ENCODE measurements at places on chromosomes 13 and 19.

- DNase-seq, result no peak
Observed at GRCh38 chr13:75901501-75901900, 265.4 kb downstream of the LMO7 start.

- DNase-seq, result peak; percentile 24
Observed at GRCh38 chr19:38233740-38234251, 9.8 kb upstream of the DPF1 start.

DNA sequence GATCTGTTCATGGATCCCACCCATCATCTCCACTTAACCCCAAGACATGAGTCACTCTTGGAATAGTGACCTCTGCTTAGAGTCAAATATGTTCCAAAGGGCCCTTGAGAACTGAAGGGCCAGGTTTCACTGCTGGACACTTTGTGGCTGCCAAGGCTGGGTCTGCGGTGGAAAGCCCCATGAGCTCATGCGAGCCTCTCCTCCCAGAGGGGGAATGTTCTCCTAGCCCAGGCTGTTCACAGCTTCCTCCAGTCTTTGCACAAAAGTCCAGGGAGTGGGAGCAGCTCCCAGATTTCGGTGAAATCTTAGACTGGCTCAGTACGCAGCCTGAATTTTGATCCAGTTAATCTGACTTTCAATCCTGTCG lies 732 bp upstream of the DCLK1 start:
- no peak for DNase-seq

- no peak for DNase-seq
Observed at GRCh38 chr19:6057651-6058517, 52.4 kb downstream of the RFX2 start.

DNA sequence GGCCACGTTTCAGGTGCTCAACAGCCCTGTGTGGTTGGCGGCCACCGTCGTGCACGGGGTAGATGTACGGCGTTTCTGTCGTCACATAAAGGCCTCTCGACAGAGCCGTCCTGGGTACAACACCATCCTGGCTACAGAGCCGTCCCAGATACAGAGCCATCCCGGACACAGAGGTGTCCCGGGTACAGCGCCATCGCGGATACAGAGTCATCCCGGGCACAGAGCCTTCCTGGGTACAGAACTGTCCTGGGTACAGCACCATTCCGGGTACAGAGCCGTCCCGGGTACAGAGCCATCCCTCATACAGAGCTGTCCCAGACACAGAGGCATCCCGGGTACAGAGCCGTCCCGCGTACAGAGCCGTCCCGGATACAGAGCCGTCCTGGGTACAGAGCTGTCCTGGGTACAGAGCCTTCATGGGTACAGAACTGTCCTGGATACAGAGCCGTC lies 222.7 kb upstream of the SOX1 start:
- no peak for DNase-seq

DNA sequence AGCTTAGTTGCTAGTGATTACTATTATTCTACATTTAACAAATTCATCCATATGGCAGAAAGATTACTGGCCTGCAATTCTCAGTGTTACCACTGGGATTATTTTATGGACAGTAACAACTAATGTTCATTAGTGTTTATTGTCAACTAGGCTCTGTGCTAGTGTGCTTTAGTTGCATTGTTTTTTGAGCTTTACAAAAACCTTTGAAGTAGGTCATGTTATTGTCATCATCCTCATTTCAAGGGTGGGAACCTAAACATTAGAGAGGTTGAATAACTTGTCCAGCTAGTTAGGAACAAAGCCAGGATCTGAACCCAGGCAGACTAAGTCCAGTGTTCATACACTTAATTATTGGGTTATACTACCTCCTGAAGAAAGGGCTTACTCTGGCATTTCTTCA lies 27.8 kb upstream of the TDRD3 start:
- DNase-seq, result no peak

- no peak for DNase-seq
Observed at GRCh38 chr19:33224694-33225457, 774 bp downstream of the SLC7A10 start.

- DNase-seq, result no peak
Observed at GRCh38 chr13:114285166-114285808, 3.9 kb downstream of the UPF3A start.

DNA sequence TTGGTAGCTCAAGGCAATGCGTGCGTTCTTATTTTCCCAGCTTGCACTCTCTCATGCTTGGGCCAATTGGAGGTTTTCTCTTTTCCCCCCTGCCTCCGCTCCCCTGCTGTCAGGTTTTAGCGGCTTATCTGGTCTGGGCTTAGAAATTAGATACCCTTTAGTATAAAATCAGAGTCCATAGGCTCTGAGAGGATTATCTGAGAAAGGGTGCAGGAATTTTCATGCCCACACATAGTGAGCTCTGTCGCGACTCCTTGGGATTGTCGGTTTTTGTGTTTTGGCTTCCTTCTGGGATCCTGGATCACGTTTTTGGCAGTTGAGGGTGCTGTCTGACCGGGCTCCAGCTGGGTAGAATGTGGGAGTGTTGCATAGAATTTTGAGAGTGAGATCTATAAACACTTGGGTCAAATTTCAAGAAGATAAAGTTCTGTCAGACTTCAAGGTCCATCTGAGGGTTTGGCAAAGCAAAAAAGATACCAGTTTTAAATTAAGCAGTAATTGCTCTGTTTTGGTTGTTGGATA lies 12.4 kb downstream of the CHAF1A start:
- no peak for DNase-seq

DNA sequence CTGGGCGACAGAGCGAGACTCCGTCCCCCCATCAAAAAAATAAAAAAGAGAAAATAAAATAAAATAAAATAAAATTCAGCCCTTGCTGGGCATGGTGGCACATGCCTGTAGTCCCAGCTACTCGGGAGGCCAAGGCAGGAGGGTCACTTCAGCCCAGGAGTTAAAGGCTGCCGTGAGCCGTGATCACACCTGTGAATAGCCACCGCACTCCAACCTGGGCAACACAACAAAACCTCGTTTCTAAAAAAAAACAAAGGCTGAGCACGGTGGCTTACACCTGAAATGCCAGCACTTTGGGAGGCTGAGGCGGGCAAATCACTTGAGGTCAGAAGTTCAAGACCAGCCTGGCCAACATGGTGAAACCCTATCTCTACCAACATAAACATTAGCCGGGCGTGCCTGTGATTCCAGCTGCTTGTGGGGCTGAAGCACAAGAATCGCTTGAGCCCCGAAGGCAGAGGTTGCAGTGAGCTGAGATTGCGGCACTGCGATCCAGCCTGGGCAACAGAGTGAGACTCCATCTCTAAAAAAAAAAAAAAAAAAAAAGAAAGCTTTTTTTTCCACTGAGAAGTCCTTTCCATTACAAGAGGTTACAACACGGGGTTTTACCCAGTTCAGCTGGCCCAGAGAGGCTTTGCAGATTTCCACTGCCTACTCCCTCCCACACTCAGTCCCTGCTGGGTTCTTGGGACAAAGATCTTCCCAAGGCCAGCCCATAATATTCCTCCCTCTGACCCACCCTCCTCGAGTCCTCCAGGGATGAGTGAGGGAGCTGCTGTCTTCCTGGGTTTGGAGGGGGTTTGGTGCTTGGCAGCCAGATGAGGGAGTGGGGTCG lies 6.4 kb downstream of the ANGPTL4 start:
- DNase-seq, result no peak

DNA sequence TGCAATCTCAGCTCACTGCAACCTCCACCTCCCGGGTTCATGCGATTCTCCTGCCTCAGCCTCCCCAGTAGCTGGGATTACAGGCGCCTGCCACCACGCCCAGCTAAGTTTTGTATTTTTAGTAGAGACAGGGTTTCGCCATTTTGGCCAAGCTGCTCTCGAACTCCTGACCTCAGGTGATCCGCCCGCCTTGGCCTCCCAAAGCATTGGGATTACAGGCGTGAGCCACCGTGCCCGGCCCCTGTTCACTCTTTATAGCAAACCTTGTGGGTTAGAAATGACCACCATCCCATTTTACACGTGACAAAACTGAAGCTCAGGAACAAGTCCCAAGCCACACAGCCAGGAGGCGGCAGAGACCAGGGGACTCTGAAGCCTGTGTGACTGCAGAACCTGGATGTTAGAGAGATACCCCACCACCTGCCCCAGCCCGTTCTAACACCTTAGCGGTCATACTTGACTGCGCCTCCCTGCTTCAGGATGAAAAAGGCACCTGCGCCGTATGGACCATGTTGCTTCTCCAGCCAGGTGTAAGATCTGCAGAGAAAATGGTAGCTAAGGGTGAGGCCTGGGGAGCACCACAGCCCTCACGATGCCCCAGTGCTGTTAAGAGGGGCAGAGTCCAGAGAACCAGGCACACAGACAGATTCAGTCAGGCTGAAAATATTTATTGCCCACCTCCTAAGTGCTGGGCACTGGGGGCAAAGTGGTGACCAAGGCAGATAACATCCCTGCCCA lies 3.6 kb downstream of the DMAC2 start:
- no peak for DNase-seq

GRCh38 chr13:114222461-114222968 lies 12.2 kb upstream of the CDC16 start:
- DNase-seq, result no peak

- no peak for DNase-seq
Observed at GRCh38 chr19:47331931-47332547, at the start of gene C5AR2. Gene C5AR2, plus strand, starts transcription at chr19:47332175. Its CDS starts 8,625 bp downstream, at chr19:47340800.

GRCh38 chr13:21225841-21226581 lies 49.6 kb downstream of the MRPL57 start:
- no peak for DNase-seq

DNA sequence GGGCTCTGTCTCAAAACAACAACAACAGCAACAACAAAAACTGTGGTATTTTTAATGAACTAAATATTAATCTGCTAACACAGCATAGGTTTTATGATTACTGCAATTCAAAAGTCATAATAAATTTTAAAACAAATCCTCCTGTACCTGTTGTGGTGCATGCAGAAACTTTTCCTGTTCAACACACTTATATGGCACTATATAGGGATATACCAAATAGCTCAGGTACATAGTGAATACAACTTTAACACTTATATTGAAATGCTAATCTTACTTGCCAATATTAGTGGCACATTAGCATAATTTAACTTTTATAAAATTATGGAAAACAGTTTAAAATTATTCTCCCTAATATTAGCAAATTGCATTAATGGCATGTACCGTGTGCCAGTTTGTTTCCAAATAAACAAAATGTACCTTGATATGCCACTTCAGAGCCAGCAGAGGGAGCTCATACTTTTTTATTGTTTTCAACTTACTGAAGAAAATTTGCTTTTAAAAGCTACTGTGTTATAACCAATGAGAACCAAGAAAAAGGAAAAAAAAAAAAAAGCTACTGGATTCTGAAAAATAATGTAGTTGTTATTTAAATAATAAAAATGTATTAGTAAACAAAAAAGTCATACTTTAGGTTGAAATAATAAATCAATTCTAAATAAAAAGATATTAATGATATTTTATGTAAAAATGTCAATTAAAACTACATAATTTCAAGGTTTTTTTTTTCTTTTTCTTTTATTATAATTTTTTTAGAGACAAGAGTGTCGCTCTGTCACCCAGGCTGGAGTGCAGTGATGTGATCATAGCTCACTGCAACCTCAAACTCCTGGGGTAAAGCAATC lies 18.0 kb upstream of the RBM26 start:
- no peak for DNase-seq

- DNase-seq, result no peak
Observed at GRCh38 chr13:41554626-41555386, 97.5 kb downstream of the RGCC start.

- DNase-seq, result no peak
Observed at GRCh38 chr19:12111176-12111575, 29.0 kb downstream of the ZNF20 start.

GRCh38 chr19:58227964-58228584 lies 640 bp upstream of the ZNF544 start:
- DNase-seq, result no peak

DNA sequence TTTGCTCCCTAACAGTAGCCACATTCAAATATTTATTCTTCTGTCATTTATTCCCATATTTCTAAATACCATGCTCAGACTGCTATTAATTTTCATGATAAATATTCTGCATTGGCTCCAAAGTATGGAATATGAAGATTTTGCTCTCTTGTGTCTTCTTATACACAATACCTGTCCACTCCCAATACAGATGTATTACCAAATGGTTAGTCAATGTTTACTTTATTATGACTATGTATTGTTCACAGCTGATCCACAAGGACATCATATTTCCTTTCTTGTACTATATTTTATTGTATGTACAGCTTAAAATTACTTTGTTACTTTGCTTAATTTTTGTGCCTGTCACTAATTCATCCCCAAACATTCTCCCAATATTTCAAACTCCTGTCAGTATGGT lies 322.3 kb downstream of the OXGR1 start:
- DNase-seq, result no peak

GRCh38 chr13:50419331-50419865 lies 404.2 kb downstream of the KCNRG start:
- DNase-seq, result no peak

- no peak for DNase-seq
Observed at GRCh38 chr13:110233951-110234280, 73.0 kb downstream of the COL4A1 start.

GRCh38 chr13:20814224-20814910 lies 40.6 kb upstream of the EEF1AKMT1 start:
- DNase-seq, result no peak

GRCh38 chr19:5091684-5092480 lies 123.0 kb downstream of the KDM4B start:
- no peak for DNase-seq

- DNase-seq, result no peak
Observed at GRCh38 chr19:17499648-17500446, 11.6 kb upstream of the PGLS start.

- DNase-seq, result no peak
Observed at GRCh38 chr13:46666727-46667456, 113.9 kb downstream of the LRCH1 start.

- no peak for DNase-seq
Observed at GRCh38 chr19:18349524-18350128, 9.2 kb downstream of the PGPEP1 start.

DNA sequence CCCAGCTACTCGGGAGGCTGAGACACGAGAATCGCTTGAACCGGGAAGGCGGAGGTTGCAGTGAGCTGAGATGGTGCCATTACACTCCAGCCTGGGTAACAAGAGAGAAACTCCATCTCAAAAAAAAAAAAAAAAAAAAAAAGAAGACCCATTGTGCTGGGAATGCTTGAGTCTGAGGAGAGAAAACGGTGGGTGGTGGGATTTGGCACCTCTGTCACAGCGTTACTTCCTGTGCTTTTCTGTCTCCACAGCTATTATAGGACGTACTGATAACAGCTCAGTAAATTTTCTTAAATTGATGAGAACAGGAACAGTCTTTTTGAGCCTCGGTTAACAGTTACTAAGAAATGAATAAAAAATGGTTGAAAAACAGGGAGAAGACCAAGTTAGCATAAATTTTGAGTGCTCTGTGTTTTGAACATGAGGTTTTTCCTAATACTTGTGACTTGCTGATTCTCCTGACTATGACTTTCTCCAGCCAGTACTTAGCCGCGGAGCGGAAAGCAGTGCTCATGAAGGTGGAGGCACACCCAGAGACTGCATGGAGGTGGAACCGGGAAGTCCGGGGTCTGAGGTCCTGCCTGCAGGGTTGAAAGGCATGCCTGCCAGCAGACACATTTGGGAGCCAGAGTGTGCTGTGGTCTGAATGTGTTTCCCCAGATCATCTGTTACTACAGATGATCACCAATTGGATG lies 55.3 kb upstream of the TEX29 start:
- no peak for DNase-seq

All from NCI-H2107 (cell line).